ENCODE measurements at places on chromosomes 4 and X.

DNA sequence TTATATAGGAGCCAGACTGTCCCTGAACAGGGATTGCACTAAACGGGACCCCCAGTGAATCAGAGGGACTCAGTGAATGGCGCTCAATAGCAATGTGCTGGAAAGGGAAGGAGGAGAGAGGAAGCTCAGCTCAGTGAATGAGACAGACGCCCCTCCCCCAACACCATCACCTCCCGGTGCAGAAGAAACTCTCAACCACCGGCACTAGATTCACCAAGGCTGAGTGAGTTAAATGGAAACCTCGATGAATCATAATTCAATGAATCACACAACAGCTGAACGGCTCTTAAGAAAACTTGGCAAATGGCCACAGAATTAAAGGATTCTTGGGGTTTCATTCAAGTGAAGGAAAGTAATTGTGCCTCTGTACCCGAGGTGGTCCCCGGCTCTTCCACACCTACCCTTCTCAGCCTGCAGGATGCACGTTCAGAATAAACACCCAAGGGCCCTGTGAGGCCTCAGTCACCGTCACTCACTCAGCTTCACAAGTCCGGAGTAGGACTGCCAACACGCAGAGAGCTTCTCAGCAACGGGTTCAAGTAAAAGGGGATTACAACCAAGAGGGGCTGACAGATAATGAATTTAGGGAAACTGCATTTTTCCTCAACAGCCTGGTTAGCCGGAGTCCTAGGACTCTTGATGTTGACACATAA is 29.3 kb downstream of the CRMP1 start:
- DNase-seq, result peak; percentile 53

- DNase-seq, result no peak
Measured at GRCh38 chr4:89805297-89805696, 31.7 kb downstream of the SNCA start.

GRCh38 chrX:30713061-30713525 is 59.9 kb downstream of the GK start:
- peak; percentile 0 for DNase-seq

GRCh38 chrX:40423299-40423698 is 157.5 kb upstream of the ATP6AP2 start:
- no peak for DNase-seq

DNA sequence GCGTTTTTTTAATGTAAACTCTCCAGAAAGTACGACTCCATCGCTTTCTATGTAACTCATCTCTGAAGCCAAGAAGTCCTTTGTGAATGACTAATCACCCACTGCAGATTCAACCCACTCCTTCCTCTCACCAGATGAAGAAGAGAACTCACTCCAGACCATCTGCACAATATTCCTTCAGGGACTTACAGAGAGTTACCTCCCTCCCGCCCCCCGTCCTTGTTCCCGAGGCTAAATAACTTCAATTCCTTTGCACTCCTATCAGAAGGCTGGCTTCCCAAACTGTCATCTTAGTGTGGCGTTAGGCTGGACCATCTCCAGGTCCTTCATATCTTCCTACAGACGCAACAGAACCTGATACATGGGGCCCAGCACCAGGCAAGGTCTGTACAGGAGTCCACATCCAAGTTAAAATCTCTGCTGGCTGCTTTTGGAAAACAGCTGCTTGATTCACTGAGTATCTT is 82.4 kb downstream of the AFAP1 start:
- no peak for DNase-seq

- DNase-seq, result no peak
Measured at GRCh38 chrX:41259516-41259915, 74.4 kb upstream of the DDX3X start.

GRCh38 chr4:83318666-83319065 is 16.0 kb downstream of the HPSE start:
- DNase-seq, result no peak
